ENCODE measurements at places on chromosomes 11 and 22.

- no peak for DNase-seq
These were observed 83.9 kb upstream of the TIMP3 start for GRCh38 chr22:32717337-32718240.

DNA sequence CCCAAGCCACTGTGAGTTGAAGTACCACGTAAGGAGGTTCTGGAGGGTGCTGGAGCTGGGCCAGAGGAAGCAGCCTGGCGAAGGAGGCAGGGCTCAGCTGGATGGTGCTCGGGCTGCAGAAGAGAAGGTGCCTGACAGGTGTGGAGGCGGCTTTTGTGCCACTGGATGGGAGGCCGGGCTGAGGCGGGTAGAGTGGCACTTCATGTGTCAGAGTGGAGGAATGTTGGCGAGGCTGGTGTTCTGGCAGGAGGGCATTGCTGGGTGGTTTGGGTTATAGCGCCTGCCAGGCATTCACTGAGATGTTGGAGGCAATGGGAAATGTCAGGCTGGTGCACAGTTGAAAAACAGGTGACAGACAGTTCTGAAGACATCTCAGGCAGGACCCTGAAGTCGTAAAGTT is 24.2 kb downstream of the UBE2L3 start:
- DNase-seq: no peak

DNA sequence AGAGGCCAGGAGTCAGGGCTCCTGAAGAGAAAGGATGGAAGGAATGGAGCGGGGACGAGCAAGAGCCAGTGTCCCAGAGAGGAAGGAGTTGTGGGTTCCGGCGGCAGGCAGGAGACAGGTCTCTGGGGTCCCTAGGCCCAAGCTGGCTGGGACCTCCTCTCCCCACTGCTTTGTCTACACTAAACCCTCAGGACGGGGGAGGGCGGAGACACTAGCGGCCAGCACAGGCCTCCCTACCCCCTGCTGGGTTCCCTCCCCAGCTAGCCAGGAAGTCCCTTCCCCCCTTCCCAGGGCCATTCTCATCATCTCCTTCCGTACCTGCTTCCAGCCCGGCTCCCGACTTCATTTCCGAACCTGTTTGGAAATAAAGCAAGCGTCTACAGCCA is 79.5 kb downstream of the ST3GAL4 start:
- DNase-seq: no peak

DNA sequence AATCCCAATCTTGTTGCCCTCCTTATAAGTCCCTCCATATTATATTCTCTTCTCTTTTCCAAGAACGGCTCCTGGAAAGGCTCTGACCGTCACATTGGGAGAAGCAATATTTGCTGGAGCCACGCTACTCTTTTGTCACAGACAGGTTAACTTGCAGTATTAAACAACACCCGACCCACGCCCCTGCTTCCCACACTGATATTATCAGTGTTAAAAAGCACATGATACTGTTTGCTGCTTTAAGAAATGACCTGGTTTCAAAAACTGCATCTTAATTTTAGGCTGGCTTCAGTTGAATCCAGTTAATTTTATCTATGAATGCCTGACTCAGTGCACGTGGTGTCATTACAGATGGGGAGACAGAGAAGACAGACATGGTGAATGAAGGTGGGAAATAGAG is 3.1 kb downstream of the FLI1 start:
- no peak for DNase-seq

DNA sequence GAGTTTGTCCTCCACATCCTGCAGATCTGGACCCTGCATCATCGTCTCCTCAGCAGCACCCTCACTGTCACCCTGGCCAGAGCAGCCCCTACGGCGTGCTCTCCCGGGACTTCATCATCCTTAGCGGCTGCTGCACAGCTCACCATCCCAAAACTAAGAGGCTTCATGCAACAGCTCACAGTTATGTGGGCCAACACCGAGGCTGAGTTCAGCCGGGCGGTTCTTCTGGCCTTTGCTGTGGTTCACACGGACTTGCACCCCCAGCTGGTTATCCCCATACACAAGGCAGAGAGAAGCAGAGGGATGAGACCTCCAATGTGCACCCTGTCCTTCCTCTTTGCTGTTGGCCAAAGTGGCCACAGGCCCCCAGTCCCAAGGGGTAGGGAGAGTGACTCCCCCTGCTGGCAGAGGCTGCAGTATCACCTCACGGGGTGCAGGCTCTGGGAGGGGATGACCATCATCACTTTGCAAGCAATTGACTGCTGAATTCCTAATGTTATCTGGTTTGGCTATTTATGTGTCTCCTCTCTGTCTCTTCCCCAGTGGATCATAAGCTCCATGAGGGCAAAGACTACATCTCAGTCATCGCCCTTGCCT is 276.8 kb downstream of the BRD1 start:
- no peak for DNase-seq

- no peak for DNase-seq
These were observed 79.1 kb upstream of the WNT7B start for GRCh38 chr22:46055911-46056545.

GRCh38 chr11:70001246-70001645 is 76.9 kb upstream of the ANO1 start:
- DNase-seq: no peak

DNA sequence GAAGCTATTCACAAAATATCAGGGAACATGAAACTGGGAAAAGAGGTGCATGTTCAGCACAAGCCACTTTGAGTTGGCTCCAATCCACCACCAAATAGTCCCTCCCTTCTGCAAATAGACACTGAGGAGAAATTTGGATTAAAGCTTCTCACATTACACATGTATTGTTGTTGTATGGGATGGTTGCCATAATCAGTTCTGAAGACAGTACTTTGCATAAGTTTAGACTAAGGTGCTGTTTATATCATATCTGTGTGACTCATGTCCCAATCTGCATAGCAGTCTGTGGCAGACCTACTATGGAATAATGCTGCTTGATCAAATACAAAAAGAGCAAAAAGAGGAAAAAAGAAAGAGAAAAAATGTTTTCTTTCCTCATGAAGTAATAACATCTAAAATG is 376.7 kb upstream of the DDI1 start:
- no peak for DNase-seq

- DNase-seq: no peak
These were observed 66.3 kb downstream of the LDLRAD3 start for GRCh38 chr11:36010010-36010740.

DNA sequence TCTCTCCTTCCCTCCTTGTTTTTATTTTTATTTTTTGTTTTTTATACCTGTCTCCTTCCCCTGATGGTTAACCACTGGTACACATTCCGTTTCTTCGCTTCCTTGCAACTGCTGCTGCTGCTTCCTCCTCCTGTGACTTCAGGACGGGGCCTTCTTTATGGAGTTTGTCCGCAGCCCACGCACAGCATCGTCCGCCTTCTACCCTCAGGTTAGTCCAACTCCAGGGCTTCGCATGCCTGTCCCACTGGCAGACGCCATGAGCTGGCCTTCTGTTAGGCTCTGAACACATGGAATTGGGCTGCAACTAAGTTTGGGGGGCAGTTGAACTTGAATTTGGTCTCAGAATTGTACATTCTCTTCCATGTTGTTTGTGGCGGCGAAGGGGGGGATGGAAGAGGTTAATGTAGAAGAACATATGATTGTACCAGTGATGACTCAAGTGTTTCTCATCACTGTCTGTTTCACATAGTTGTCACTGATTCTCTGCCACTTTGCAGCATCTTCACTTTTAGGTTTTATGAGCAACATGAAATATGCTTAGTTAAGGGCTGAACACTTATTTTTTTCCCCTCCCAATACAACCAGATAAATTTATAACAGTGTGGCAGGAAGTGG is 83.0 kb upstream of the YWHAH start:
- no peak for DNase-seq

DNA sequence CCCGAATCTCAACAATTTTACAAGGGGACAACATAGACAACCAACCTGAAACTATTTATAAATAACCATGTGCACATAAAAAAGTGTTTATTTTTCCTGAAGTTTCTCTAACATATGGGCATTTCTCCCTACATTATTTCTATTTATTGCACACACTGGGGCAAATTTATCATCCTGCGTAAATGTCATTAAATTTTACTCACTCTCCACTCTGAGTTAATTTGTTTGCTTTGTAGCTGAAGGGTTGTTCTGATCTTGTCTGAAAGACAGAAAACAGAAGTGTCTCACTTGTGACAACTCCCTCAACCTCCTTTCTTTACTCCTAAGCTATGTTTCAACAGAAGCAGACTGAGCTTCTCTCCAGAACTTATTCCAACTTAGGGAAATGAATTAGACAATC is 194.2 kb downstream of the HIPK3 start:
- DNase-seq: no peak

DNA sequence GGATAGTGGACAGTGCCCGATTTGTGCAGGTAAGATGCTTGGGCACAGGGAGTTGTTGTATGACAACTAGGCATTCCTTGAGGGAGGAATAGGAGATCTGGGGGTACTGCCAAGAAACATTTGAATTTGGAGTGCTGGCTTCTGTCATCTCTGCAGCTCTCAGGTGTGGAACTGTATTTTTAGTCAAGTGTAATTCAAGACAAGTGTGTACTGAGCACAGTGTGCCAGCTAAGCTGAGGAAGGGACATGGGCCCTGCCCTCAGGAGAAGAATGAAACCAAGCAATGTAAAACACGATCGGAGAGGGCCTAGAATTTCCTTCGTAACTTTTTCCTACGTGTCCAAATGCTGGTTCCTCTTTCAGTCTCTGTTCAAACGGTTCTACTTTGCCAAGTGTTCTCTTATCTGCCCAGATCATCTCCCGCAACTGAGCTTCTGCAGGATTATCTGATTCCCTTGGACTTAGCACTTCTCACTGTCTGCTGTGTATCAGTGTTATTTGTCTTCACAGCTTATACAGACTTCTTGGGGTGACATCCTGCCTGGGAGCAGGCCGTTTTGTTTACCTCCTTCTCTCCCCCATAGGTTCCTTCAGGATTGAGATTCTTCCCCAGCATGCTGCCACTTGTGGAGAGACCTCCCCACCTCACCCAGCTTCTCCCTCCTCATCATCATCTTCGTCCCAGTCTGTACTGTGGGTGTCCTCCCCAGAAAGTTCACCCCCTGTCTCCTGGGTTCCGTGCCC is 27.6 kb downstream of the ART5 start:
- DNase-seq: no peak

GRCh38 chr11:62705413-62705812 is 1.8 kb downstream of the BSCL2 start:
- no peak for DNase-seq

- no peak for DNase-seq
These were observed 1256.6 kb upstream of the CNTN5 start for GRCh38 chr11:97764193-97764592.

- DNase-seq: peak; percentile 34
These were observed at the start of gene SHISA8 for GRCh38 chr22:41915035-41915785. TSS of gene SHISA8 (minus strand) at chr22:41915074. CDS start at chr22:41914667, 407 bp downstream.

Measured in stimulated activated CD4-positive, alpha-beta T cell treated with anti-CD3 and anti-CD28 coated beads, Interleukin-15, amount 100 ng/mL, for 1 hour (primary cell).